ENCODE measurements at places on chromosomes 3 and 15.

GRCh38 chr3:79672731-79673130 lies 95.1 kb downstream of the ROBO1 start:
- no peak for DNase-seq

DNA sequence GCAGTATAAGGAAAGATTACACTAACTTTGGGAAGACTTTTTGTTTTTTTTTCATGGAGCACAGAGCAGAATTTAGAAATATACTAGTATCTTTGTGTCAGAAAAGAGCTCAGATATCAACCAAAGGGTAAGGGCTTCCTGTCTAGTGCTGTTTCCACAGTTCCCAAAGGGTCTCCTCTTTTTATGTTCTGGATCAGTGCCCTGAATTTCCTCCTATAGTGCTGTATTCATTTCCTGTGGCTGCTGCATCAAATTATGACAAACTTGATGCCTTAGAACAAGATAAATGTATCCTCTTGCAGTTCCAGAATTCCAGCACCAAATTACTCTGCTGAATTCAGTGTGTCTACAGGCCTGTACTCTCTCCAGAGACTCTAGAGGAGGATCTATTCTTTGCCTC lies 219.8 kb upstream of the THRB start:
- no peak for DNase-seq

DNA sequence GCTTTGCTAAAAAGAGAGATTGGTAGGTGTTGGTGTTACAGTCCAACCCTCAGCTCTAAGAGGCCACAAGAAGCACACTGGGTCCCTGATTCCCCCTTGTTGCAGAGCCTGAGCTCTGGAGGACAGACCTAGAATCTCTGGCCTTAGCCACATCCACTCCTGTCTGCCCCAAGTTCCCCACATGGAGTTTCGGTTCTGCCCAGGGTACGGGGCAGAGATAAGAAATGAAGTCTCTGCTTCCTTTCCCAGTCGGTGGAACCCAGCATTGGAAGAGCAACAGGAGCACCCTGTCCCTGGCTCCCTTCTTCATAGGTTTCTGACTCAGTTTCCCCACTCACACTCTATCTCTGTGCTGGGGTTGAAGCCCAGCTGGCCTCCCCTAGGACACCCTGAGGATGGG lies 13.2 kb downstream of the PRR23E start:
- DNase-seq = no peak

DNA sequence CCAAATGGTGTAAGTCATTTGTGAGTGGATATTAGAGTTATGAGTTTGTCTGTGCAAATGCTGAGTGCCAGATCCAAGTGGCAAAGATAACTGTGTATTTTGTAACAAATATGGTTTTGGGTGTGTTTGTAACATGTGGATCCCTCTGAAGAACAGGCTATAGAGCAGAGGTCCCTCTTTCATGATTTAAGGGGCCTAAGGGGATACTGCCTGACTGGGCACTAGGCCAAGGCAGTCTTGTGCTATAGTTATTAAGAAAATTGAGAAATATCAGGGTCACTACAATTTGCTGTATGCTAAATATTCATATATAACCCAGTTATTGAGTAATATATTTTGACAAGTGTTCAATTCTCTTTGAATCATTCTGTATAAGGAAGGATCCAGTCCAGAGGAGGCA lies 555.6 kb upstream of the RGMA start:
- no peak for DNase-seq

DNA sequence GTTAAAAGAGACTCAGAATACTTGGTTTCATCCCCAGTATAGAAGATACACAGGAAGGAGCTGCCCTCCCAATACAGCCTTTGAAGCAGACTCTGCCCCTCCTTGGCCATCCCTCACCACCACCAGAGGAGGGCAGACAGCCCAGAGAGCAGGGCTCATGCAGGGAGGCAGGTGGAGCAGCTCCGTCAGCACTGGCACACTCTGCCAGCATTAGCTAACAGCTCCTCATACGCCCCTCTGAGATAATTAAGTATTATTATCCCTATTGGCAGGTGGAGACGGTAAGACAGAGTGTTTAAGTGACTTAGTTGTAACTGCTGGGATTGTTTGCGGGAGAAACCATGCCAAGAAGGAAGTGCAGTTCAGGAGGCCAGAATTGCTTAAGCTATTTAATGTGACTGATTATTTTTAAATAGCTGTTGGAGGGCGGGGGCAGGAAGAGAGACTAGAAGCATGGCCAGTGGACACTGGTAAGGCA lies 434.0 kb downstream of the EPHB1 start:
- peak; percentile 97 for DNase-seq

DNA sequence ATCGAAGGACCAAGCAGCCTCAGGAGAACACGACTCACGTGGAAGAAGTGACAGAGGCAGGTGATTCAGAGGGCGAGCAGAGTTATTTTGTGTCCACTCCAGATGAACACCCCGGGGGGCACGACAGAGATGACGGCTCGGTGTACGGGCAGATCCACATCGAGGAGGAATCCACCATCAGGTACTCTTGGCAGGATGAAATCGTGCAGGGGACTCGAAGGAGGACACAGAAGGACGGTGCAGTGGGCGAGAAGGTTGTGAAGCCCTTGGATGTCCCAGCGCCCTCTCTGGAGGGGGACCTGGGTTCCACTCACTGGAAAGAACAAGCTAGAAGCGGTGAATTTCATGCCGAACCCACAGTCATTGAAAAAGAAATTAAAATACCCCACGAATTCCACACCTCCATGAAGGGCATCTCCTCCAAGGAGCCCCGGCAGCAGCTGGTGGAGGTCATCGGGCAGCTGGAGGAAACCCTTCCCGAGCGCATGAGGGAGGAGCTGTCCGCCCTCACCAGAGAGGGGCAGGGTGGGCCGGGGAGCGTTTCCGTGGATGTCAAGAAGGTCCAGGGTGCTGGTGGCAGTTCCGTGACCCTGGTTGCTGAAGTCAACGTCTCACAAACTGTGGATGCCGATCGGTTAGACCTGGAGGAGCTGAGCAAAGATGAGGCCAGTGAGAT lies 26.0 kb downstream of the SYNM start:
- DNase-seq = no peak

GRCh38 chr3:98877132-98877531 lies 24.4 kb downstream of the DCBLD2 start:
- DNase-seq = no peak

- DNase-seq = no peak
Observed at GRCh38 chr3:97914388-97914787, 57.8 kb downstream of the RIOX2 start.

DNA sequence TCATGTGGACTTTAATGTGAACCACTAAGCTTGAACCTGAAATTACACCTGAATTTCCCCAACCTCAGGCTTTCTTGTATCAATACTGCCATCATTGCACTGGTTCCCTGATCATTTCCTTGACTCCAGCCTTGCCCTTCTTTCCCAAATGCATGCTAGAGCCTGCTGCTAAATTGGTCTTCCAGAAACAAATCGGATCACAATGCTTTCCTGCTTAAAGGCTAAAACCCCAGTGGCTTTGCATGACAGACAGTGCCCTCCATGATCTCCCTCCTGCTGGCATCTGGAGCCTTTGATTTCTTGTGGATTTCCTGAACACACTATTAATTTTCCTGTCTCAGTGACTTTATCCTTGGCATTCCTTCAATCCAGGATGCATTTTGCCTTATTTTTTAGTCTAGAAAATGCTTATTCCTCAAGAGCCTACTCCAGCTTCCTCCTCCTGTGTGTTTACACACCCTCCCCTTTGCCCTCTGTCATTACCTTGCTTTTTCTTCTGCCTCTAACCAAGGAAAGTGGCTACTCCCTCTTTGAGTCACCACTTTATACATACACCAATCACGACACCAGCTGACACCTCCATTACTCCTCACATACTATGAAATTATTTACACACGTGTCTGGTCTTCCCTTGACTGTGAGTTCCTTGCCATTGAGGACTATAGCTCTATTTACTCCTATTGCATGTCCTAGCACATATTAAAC lies 214.6 kb downstream of the KCNAB1 start:
- DNase-seq = no peak

DNA sequence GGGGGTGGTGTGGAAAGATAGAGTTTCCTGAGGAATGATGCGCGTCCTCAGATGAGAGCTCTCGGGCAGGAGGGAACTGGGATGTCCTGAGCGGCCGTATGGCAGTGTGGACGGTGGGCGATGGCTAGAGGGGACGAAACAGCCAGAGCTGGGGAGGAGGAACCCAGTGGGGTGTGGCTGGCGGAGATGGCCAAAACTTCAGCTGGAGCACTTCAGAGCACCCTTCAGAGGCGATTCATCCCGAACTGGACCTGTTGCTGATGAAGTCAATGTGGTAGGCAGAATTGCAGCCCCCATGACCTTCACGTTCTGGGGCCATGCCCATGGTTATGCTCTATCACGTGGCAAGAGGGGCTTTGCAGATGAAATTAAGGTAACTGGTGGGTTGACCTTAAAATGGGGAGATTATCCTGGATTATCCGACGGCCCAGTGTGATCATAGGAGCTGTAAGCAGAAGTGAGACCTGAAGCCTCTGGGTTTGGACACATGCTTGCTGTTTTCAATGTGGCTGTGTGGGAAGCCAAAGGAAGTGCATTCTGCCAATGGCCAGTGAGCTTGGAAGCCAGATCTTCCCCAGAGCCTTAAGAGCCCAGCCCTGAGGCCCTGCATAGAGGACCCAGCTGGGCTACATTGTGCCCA lies 52.3 kb downstream of the ATP1B3 start:
- no peak for DNase-seq

GRCh38 chr3:127637546-127637945 lies 8.6 kb downstream of the PODXL2 start:
- DNase-seq = no peak

DNA sequence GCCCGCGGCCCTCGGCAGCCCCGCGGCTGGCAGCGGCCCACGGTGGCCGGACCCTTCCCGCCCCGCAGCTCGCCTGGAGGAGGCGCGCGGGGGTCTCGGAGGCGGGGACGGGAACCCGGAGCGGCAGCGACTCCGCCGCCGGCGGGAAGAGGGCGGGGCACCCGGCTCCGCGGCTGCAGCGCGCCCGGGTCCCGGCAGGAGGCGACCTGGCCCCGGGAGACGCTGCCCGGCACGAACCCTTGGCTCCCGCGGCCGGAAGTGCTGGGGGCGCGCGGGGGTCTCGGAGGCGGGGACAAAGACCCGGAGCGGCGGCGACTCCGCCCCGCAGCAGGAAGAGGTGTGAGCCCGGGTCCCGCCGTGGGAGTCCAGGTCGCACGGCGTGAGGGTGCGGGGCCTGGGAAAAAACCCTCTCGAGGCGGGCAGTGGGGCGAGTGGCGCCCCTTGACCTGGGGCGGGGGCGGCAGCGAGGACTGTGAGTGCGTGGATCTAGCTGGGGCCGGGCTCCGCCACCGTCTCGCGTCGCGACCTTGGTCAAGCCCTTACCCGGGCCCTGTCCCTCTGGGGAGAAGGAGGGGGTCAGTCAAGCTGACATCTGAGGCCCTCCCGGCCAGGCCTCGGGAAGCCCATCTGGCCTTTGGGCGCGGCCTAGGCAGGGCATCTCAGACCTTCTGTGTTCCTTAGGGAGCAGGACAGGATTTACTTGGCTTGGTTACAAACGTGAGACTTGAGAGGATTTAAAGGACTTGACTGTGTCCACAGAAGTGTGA lies at the start of gene CIB2:
TSS of gene CIB2 (minus strand) at position 151 of the 767 bp plus-strand sequence. CDS start 230 bp downstream, outside the sequence.
- peak; percentile 19 for DNase-seq

DNA sequence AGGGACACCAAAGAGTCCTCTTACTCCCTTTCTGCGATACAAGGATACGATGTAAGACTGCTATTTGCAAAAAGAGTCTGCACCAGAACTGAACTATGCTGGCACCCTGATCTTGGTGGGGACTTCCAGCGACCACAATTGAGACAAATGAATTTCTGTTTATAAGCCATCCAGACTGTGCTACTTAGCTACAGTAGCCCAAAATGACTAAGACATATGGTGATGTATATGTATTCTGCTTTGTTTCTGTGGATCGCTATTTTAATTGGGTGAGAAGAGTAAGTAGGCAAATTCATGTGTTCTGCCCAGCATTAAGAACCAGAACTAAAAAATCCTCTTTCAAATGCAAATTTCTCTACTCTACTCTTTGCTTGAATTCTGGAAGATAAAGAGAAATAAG lies 720.9 kb downstream of the DIPK2A start:
- no peak for DNase-seq

DNA sequence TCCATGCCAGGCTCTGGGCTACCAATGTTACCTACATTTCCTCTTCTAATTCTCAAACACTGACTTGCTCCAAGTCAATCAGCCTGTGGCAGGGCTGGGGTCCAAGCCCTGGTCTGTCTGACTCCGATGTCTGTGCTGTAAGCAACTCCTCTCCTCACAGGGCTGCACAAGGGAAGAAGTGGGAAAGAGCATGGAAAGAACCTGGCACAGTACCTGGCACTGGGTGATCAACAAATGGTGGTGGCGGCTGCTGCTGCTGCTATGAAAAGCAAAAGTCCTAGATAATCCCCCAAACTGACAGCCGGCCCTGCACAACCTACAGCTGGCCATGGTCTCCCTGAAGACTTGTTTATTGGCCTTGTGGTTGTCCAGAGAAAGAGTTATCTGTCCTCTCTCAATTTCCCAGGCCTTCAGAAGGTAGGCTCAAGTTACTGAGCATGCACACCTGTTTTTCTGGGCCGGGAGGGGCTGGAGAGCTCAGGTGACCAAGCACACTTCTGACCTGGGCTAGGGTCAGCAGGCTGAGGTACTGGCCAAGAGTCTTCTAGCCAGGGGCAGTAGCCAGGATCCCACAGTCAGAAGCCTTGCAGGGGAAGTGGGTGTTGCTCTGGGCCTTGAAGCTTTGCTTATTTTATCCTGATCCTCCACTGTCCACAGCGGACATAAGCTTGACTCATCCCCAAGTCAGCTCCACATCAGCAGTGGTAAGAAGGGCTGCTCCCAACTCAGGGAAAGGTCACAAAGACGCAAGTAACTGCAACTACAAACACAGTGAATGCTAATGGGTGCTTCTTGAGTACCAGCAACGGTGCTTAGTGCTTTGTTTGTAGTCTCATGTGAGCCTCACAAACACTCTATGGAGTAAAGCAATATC lies 35.3 kb upstream of the KY start:
- DNase-seq = no peak

DNA sequence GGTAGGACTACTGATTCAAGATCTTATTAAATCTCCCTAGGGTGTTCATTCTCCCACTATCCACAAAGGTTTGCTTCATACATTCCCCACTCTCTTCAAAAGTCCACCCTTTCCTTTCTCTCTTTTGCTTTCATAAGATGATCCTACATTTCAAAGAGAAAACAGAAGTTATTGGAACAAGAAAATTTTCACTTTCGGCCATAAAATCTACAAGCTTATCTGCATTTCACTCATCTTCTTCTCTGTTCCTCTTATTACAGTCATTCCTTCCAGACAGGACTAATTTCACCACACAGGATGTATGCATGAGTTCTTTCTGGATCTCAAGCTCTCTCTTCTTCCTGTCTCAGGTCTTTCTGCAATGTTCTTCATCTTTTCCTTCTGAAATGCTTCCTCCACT lies 238.7 kb downstream of the ISL2 start:
- no peak for DNase-seq

- no peak for DNase-seq
Observed at GRCh38 chr3:113557374-113557773, 25.0 kb downstream of the SIDT1 start.

DNA sequence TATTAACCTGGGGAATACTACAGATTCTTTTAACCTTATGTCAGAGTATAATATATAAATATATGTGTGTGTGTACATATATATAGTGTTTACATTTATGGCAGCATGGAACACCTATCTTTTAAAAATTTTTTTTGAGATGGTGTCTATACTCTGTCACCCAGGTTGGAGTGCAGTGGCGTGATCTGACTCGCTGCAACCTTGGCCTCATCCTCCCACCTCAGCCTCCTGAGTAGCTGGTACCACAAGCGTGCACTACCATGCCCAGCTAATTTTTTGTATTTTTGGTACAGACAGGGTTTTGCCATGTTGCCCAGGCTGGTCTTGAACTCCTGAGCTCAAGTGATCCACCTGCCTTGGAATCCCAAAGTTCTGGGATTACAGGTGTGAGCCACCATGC lies 18.5 kb upstream of the ERICH6 start:
- no peak for DNase-seq

GRCh38 chr3:156664831-156665178 lies 9.6 kb upstream of the TIPARP start:
- no peak for DNase-seq
